ENCODE measurements at places on chromosomes 7 and 10. TPM values are rescaled to one million over a fixed set of nuclear protein-coding genes. Genes with fewer than 3 reads are reported as not detected.

The FOXP2 gene
- total RNA-seq, result 0.41 TPM

DNA sequence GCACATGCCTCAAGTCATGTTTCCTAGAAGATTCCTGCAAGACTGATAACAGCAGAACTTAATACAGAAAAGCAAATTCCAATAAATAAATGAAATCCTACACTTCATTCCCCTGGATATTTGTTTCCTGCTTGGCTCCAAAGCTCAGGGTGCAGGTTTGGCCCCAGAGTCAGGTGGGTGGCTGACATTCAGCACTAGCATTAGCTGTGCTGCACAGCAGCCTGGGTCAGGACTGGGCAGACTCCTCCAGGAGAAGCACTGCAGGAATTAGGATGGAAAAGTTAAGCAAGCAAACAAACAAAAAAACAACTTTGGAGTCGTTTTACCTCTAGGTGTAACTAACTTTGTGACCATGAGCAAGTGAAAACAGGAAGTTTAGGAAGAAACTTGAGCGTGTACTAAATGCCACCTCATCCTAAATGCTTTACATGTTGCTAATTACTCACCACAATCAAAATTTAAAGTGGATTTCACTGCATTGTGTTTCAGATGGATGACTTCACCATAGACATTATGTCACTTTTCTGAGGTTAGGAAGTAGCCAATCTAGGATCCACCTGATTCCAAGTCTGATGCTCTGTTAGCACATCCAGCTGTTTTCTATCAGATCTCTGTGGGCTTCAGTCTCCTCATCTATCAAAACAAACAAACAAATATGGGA is 239.4 kb downstream of the C7orf25 start:
- no peak for DNase-seq
- no peak overlapping the region for H3K27ac ChIP-seq
- H3K4me1 ChIP-seq, result peaks cover 6% of the 10 kb centered on the region
- no peak overlapping the region for H3K4me3 ChIP-seq
- peaks cover 2% of the 10 kb centered on the region for H3K36me3 ChIP-seq

DNA sequence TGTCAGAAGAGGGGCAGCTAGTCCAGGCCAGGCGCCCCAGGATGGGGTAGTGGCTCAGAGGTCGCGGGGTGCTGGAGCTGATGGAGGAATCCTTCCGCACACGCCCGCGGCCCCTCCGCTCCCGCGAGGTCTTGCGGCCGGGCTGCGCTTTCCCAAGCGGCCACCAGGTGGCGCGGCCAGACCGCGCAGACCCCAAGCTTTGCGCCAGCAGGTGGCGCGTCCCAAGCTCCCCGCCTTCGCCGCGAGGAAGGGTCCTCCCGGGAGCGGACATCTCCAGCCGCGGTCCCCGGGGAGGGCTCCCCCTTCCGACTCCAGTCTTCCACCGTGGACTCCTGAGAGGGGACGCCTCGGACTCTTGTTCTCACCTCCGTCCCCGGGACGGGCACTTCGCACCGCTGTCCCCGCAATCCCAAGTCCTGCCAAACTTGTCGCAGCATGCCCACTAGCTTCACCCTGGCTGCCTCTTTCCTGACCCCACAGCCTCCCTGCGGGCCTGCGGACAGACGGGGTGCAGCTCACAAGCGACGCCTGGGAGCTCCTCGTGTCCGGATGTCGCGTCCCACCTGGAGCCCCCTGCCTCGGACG is 19.4 kb downstream of the KCNK18 start:
- peak; percentile 23 for DNase-seq
- H3K27me3 ChIP-seq, result peaks cover 26% of the 10 kb centered on the region
- peak overlapping the region; percentile 78 for H3K4me3 ChIP-seq
- H3K27ac ChIP-seq, result no peak overlapping the region
- no peaks in the 10 kb centered on the region for H3K4me1 ChIP-seq

- no peak overlapping the region for H3K27ac ChIP-seq
- peaks cover 2% of the 10 kb centered on the region for H3K27me3 ChIP-seq
- H3K36me3 ChIP-seq, result no peaks in the 10 kb centered on the region
- no peaks in the 10 kb centered on the region for H3K4me1 ChIP-seq
- H3K4me3 ChIP-seq, result no peak overlapping the region
These were observed 415.5 kb downstream of the GALNT17 start for GRCh38 chr7:71547426-71547825.

DNA sequence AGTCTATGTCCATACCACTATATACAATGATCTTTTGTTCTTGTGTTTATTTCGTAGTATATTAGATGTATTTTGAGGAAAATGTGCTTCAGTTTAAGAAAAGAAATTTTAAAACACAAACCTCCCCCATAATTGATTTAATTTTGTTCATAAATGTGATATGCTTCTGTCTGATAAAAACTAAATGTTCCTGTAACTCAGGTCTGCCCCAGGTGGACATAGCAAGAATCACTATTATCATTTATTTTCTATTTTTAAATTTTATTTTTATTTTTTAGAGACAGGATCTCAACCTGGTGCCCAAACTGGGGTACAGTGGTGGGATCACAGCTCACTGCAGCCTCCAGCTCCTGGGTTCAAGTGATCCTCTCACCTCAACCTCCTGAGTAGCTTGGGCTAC is 43.2 kb downstream of the BEND7 start:
- H3K36me3 ChIP-seq, result no peaks in the 10 kb centered on the region
- no peak overlapping the region for H3K27ac ChIP-seq

- no peak overlapping the region for H3K4me3 ChIP-seq
- peaks cover 1% of the 10 kb centered on the region for H3K27me3 ChIP-seq
- H3K36me3 ChIP-seq, result no peaks in the 10 kb centered on the region
- no peak for DNase-seq
- no peak overlapping the region for H3K27ac ChIP-seq
- no peaks in the 10 kb centered on the region for H3K4me1 ChIP-seq
These were observed 304.1 kb downstream of the AGMO start for GRCh38 chr7:15257689-15258088.

DNA sequence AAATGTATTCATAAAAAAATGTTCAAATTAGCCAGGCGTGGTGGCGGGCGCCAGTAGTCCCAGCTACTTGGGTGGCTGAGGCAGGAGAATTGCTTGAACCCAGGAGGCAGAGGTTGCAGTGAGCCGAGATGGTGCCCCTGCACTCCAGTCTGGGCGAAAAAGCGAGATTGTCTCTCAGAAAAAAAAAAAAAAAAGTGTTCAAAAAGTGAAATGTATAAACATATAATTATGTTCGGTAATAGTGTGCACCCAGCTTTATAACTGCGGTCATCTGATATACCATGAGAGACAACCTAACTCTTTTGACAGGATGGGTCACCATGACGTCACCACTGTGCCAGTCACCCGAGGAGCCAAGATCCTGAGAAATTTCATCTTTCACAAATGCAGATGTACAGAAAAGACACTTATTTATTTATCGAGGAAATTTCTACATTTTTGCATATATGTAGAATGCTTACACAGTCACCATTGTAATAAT is 594 bp upstream of the RP9 start:
- H3K36me3 ChIP-seq, result no peaks in the 10 kb centered on the region
- H3K27ac ChIP-seq, result no peak overlapping the region
- peak; percentile 4 for DNase-seq
- H3K27me3 ChIP-seq, result peaks cover 5% of the 10 kb centered on the region
- H3K4me3 ChIP-seq, result peak overlapping the region; percentile 74
- H3K4me1 ChIP-seq, result peaks cover 31% of the 10 kb centered on the region

The WNT8B gene
- not detected for total RNA-seq

The TMEM229A gene
- not detected for total RNA-seq

DNA sequence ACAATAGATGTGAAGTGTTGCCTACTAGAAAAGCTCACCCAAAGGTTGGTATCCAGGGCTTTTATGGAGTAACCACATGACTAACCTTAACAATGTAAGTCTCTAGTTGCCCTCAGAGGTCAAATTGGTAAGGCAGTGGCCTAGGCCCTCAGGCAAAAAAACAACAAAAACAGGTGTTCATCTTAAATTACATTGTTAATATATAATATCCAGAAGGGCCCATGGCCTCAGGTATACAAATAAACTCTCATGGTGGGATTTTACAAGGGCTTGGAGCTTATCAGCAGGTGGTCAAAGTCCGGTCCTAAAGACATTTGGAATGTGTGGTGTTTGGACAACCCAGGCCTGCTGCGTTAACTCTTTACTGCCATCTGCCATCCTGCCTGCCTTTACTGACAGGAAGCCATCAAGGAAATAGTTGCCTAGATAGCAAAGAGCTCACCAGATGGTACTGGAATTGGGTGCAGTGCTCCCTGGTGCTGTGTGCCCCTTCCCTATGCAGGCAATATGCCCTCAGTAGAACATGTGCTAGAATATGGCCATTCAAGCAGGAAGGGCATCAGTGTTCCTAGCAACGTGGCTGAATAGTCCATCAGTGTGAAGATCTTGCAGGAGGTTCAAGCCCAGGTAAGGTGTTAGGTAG is 36.2 kb downstream of the TOMM7 start:
- no peaks in the 10 kb centered on the region for H3K27me3 ChIP-seq
- H3K27ac ChIP-seq, result no peak overlapping the region
- peaks cover 44% of the 10 kb centered on the region for H3K4me1 ChIP-seq
- H3K4me3 ChIP-seq, result no peak overlapping the region

The CRHR2 gene
- not detected for total RNA-seq

The BHLHA15 gene
- not detected for total RNA-seq

The CCL26 gene
- 6.4 TPM for total RNA-seq

The DNAH11 gene
- 2.1 TPM for total RNA-seq

GRCh38 chr10:43671659-43672531 is 23.2 kb upstream of the ZNF32 start:
- H3K27me3 ChIP-seq, result peaks cover 3% of the 10 kb centered on the region
- H3K27ac ChIP-seq, result no peak overlapping the region
- H3K4me1 ChIP-seq, result peaks cover 22% of the 10 kb centered on the region
- no peaks in the 10 kb centered on the region for H3K36me3 ChIP-seq
- peak overlapping the region; percentile 2 for H3K4me3 ChIP-seq
- DNase-seq, result peak; percentile 71

The TMEM270 gene
- not detected for total RNA-seq

The SLC18A3 gene
- total RNA-seq, result not detected

GRCh38 chr7:108659261-108659660 is 89.6 kb downstream of the DNAJB9 start:
- no peaks in the 10 kb centered on the region for H3K27me3 ChIP-seq
- H3K27ac ChIP-seq, result no peak overlapping the region
- H3K4me1 ChIP-seq, result no peaks in the 10 kb centered on the region

- DNase-seq, result no peak
- peak overlapping the region; percentile 86 for H3K4me3 ChIP-seq
- no peaks in the 10 kb centered on the region for H3K4me1 ChIP-seq
- peaks cover 31% of the 10 kb centered on the region for H3K36me3 ChIP-seq
These were observed 4.1 kb downstream of the HOXA9 start for GRCh38 chr7:27161214-27161720.

The NRCAM gene
- 0.27 TPM for total RNA-seq

- DNase-seq, result no peak
- H3K4me3 ChIP-seq, result no peak overlapping the region
- H3K36me3 ChIP-seq, result peaks cover 4% of the 10 kb centered on the region
These were observed 5.6 kb downstream of the TMEM229A start for GRCh38 chr7:124027236-124027635.

Data from HFFc6 (cell line).